Stimulated activated CD4-positive, alpha-beta T cell treated with anti-CD3 and anti-CD28 coated beads, Interleukin-15, amount 100 ng/mL, for 24 hours (primary cell): ENCODE measurements at places on chromosomes 12 and 14.

GRCh38 chr14:50734950-50735695, 67.0 kb upstream of the SAV1 start:
- DNase-seq: no peak

GRCh38 chr12:1360441-1361210, 233.8 kb downstream of the FBXL14 start:
- DNase-seq: no peak

- DNase-seq: no peak
Measured at GRCh38 chr14:57833323-57833722, 32.6 kb downstream of the SLC35F4 start.

- DNase-seq: no peak
Measured at GRCh38 chr12:89791286-89791685, 82.6 kb upstream of the ATP2B1 start.

DNA sequence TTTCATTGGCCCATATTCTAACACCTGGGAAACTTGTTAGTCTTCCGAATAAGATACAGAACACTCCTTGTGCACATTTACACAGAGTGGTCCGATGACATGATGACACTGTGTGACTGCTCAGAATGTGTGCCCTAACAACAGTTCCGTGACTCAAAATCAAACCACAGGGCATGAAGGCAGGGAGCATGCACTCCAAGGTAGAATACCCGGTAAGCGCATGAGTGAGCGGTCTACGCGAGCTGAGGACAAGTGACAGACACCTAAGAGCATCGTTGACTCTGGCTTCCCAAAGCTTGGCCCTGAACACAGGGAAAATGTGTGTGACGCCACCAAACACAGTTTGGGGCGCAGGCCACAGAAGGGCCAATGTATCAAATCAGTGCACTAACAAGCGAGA, 18.6 kb downstream of the CLIP1 start:
- DNase-seq: no peak

- DNase-seq: no peak
Measured at GRCh38 chr12:48813465-48814261, 4.6 kb upstream of the CACNB3 start.

- no peak for DNase-seq
Measured at GRCh38 chr14:58919217-58919616, 269.2 kb upstream of the DAAM1 start.

DNA sequence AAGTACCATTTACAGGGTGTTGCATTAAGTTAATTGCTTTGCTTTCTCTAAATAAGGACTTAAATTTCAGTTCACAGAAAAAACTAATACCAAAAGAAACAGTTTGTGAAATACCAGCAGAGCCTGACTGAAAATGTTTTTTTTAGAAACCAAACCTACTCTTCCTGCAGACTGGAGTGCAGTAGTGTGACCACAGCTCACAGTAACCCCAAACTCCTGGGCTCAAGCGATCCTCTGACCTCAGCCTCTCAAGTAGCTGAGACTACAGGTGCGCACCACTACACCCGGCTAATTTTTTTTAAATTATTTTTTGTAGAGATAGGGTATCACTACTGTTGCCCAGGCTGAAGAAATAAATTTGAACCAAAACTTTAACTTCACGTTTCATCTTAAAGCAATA, 103.5 kb upstream of the PLEKHA5 start:
- DNase-seq: no peak

- no peak for DNase-seq
Measured at GRCh38 chr12:109289004-109289403, 20.1 kb downstream of the FOXN4 start.

- no peak for DNase-seq
Measured at GRCh38 chr12:124542021-124542949, 25.1 kb downstream of the NCOR2 start.

- DNase-seq: no peak
Measured at GRCh38 chr14:65819569-65819968, 407.0 kb downstream of the FUT8 start.

DNA sequence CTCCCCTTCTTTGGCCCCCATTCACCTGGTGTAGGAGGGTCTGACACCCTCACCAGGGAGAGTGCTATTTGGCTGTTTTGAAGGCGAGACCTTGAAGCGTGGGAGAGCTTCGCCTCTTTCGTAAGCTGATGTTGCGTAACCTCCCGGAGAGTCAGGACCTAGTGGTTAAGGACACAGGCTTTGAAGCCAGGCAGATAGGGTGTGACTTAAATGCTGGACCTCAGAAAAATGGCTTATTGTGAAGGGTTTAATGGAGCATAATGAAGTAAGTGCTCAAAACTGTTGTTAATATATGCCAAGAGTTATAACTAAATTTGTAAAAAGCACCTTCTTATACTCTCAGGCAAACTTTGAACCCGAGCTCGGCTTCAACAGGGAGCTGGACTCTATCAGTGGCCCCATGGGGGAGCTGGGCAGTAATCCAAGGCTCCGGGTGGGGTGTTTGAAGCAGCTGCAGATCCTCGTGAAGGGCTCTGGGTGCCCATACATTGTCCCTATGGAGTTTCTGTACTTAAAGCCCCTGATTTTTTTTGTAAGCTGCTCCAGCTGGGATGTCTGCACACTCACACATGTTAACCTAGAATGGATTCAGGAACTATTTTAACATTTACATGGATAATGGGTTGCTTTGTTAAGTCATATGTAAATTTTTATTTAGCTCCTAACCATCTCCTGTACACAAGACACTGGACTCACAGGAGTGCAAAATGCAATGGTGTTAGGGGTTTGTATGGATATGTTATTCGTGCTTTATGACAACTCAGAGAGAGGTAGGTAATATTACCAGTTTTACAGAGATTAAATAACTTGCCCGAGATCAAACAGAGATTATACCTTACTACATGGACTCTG, 26.0 kb downstream of the PPFIBP1 start:
- no peak for DNase-seq

GRCh38 chr12:55624056-55624455, 12.6 kb upstream of the OR10P1 start:
- peak; percentile 38 for DNase-seq

DNA sequence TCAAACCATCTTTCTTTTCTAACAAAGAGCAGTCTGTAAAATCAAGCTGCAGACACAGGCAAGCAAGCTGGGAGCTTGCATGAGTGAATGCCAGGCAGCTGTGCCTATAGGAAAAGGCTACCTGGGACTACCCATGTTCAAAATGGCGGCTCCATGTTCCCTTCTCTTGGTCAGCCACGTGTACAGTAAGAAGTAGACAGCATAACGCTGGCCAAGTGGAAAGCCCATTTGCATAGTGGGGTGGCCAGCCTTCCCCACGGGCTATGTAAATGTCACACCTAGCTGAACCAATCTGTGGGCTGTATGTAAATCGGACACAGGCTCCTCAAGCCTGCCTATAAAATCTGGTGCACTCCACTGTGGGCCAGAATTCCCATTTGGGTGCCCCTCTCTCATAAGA, 117.1 kb downstream of the SYT10 start:
- no peak for DNase-seq

- DNase-seq: no peak
Measured at GRCh38 chr14:103121846-103122584, 1.2 kb upstream of the TNFAIP2 start.

GRCh38 chr12:65460063-65460462, 181.6 kb downstream of the MSRB3 start:
- DNase-seq: no peak

DNA sequence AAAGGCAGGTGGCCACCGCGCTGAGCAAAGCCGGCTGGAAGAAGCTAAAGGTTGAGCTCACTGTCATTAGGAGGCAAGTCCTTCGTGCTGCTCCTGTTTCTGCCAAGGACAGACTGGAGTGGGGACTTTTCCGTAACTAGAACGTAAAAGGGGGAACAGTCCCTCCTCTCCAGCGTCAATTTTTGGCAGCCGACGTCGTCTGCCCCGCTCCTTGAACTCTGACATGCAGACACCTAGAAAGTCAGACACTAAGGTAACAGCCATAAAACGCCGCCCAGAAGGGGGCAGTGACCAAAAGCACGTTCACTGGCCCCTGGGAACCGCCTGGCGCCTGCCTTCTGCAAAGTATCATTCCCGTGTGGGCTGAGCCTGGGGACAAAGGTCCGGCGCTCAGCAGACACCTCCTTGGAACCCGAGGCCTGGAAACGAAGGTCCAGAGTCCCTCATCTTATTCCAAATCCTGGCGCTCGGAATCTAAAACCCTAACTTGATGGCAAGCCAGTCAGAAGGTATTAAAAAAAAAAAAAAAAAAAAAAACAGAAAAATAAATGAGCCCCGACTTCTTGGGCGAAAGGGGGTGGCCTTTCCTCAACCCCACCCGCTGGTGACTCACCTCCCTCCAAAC, 1.1 kb upstream of the LRP1 start:
- peak; percentile 70 for DNase-seq

GRCh38 chr12:104682790-104683279, 226.1 kb downstream of the CHST11 start:
- peak; percentile 83 for DNase-seq

DNA sequence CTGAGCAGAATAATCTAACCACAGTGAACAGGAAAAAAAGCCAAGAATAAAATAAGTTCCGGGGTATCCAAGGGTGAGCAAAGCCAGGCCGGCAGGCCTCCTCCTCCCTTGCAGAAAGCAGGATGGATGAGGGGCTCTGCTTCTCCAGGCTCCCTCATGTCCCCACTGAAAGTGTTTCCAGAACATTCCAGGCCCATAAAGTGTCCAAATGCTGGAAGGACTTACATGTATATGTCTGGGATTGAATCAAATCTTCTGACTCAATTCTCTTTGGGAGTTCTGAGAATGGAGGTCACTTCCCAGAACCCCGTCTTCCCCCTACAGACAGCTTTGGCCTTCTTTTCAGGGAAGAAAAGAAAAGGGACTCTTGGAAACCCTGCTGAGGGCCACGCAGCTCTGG, 25.0 kb upstream of the BDKRB1 start:
- no peak for DNase-seq

DNA sequence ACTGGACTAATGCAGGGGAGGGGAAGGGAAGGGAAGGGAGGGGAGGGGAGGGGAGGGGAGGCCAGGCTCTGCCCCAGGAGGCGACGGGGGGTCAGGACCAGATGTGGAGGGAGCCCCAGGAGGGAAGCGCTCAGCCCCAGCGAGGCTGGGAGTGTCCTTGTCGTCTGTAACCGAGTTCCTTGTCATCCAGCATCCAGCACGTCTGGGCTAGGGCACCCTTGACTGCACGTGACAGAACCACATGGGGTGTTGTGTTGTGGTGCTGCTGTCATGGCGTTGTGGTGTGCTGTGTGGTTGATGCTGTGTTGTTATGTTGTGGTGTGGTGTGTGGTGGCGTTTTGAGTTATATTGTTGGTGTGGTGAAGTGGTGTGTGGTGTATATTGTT, 28.4 kb upstream of the SFSWAP start:
- DNase-seq: no peak

DNA sequence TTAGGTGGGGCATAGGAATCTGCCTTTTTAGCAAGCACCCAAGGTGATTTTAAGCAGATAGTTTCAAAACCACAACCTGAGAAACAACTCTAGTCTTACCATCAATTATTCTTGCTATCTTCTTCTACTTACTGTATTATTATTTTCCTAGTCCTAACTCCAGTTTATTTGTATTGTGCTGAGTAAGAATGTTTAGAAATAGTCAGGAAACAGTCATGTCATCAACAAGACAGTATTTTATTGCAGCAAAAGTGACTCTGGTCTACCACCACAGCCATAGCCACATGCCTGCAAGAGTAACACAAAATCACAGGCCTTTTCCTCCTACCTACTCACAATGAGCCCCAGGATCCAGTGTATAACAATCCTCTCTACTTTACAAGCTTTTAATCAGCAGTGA, 46.3 kb upstream of the FLRT2 start:
- DNase-seq: no peak

DNA sequence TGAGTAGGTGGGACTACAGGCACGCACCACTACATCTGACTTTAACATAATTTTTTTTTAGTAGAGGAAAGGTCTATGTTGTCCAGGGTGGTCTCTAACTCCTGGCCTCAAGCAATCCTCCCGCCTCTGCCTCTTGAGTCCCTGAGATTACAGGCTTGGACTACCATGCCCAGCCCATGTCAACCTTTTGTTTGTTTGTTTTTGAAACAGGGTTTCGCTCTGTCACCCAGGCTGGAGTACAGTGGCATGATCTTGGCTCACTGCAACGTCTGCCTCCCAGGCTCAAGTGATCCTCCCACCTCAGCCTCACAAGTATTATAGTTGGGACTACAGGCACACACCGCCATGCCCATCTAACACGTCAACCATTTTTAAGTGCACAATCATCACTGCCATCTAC, 29.2 kb downstream of the PITPNM2 start:
- DNase-seq: no peak

- DNase-seq: no peak
Measured at GRCh38 chr12:99493197-99493596, 154.4 kb upstream of the GARIN6 start.

- DNase-seq: no peak
Measured at GRCh38 chr12:92597118-92597517, 105.7 kb upstream of the PLEKHG7 start.

- peak; percentile 43 for DNase-seq
Measured at GRCh38 chr12:40622246-40622838, 69.9 kb upstream of the CNTN1 start.

GRCh38 chr14:61460718-61461611, 139.6 kb downstream of the PRKCH start:
- peak; percentile 53 for DNase-seq

- no peak for DNase-seq
Measured at GRCh38 chr12:47346251-47347019, 266.7 kb upstream of the AMIGO2 start.

- DNase-seq: no peak
Measured at GRCh38 chr12:54232790-54233189, 44.0 kb upstream of the SMUG1 start.

GRCh38 chr12:132405742-132406251, 76.4 kb upstream of the GALNT9 start:
- DNase-seq: no peak

DNA sequence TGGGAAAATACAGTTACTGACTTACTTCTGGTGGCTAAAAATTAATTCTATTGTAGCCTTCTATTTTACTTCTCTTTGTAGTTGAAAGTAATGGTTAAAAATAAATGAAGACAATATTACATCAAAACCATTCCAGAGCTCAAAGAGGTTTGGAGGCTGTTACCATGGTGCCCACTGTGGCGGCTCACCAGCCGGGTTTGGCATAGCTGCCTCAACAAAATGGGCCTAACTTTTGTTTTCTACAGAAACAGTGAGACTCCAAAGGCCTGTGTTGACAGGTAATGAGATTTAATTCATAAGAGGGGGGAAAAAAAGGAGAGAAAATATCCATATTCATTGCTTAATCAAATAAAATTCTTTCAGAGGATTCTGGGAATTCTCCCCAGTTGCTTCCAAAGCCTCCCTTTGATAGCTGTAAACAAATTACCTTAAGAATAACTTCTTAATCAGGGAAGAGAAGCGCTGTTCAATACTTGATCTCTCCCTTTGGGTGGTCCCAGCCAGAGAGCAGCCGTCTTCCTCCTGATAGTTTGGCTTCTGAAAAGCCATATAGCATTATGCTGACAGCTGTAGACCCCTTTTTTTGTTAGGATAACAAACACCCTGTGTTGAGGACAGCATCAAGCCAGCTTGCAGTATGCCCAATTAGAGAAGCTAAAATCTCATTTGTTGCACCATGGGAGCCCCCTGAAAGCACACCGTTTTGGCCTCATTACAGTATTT, 266.8 kb downstream of the NEDD1 start:
- no peak for DNase-seq
